ENCODE measurements at places on chromosomes 12 and 14. TPM values are rescaled to one million over a fixed set of nuclear protein-coding genes. Genes with fewer than 3 reads are reported as not detected.

The CAPZA3 gene
- 0.28 TPM for total RNA-seq

The GPR65 gene
- not detected for total RNA-seq

DNA sequence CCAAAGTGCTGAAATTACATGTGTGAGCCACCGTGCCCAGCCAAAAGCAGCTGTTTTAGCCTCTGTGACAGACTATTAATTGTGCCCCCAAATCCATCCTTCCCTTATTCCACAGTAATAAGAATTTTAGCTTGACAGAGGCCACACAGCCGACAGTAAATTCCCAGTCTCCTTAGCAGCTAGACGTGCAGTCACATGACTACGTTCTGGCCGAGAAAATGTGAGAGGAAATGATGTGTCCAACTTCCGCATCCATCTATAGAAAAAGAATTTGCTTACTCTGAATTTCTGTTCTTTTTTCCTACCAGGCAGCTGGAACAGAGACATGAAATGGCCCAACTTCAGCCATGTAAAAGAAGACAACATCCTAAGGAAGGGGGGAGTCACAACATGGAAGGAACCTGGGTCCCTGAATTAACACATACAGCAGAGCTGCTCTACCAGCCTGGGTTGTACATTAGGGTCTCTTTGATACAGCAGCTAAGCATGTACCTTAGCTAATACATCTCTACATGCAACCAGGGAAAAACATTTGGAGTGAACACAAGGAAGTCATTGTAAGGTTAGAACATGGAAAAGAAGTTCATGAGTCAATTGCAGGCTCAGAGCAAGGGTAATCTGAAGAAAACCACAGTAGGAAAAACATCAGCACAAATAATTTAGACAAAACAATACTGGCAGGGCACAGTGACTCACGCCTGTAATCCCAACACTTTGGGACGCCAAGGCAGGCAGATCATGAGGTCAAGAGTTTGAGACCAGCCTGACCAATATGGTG is 35.5 kb downstream of the CIT start:
- DNase-seq, result no peak

DNA sequence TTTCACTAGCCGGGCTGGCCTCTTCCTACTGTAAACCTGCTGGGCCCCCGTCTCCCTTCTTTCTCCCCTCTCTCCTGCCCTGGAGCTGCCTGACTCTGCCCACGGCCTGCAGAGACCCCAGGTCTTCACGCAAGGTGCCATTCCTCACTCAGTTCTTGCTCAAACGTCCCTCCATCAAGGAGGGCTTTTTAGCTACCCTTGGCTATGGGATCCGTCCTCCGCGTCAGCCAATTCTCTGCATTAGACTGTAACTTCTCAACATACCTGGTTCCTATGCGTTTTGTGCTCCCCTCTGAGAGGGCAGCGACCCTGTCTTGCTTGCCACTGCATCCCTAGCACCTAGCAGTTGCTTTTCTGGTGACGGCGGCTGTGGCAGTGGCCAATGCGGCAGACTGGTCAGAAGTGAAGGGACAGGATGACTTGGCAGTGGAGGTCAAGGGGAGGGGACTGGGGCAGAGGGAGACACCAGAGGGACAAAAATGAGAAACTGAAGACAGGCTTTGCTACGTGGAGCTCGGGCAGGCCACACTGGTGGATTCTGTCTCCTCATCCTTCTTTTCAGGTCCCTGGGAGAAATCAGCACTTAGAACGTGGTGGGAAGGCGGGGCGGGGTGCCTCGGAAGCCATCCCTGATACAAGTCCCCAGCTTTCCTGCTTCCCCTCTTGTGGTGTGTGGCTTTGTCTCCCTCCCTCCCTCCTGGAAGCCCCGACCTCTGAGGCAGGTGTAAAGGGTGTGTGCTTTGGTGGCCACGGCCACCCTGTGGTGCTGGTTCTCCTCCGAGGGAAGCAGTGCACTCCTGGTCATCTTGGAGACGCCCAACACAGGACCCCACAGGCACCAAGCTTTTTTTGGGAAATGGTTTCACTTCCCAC is 1.8 kb downstream of the B3GNT4 start:
- DNase-seq, result no peak

GRCh38 chr12:129966146-129966995 is 62.5 kb upstream of the TMEM132D start:
- DNase-seq, result no peak

DNA sequence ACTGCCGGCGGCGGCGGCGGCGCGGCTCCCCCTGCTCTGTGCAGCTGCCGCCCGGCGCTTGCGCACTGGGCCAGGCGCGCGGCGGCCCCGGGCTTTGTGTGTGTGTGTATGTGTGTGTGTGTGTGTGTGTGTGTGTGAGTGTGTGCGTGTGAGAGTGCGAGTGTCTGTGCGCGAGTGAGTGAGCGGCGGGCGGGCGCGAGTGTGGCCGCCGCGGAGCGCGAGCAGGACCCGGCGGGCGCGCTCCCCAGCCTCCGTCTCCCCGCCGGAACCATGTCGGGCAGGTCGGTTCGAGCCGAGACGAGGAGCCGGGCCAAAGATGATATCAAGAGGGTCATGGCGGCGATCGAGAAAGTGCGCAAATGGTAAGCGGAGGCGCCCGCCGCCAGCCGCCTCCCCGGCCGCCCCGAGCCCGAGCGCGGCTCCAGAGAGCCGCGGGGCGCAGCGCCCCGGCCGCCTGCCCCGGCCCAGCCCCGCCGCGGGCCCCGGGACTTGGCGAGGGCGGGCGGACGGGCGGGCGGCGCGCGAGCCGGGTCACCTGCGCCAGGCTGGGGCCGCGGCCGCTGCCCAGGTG is at the start of gene BCL7A:
BCL7A (plus strand) TSS at position 63 of the 571 bp plus-strand sequence; CDS start at position 271, 208 bp downstream.
- peak; percentile 60 for DNase-seq

Data from MCF 10A (cell line).